Endothelial cell of umbilical vein (primary cell): ENCODE measurements at places on chromosomes 11 and 22.

DNA sequence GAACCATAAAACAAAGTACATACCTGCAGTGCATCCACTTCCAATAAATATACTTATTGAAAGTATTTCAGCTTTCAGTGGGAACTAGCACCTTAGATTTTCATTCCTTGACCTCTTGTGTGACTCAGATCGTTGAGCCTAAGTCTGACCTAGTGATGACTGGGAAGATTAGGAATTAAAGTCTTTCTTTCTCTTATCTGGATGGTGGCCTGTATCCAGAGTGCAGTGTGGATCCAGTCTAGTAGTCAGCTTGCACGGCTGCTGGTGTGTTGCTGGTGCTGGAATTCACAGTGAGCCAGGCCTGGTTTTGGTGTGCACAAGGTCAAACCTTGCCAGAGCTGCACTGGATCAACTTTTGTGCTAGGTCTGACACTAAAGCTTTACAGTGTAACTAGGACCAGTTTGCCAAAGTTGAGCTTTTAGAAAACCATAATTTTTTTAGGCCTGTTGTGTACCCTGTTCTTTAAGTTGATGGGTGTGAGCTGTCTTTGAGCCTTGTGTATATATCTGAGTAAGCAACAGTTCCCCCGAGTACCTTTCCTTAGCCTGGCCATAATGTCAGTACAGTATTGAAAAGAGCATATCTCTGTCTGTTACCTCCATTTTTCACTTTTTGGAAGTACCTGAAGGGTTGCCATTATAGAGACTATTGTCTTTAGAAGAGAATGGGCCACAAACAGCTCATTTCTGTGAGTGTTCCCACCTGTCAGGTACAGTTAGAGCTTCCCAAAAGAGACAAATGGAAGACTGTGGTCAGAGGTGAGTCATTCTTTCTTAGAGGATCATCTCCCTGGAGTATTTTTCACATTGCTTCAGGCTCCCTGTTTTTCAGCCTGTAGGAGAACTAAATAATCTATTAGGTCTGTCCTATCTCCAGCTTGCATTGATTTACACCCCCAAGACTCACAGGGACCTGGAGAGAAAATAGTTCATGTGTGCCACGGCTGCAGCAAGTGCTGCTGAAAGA, 89.8 kb downstream of the ALX4 start:
- no peak for DNase-seq

- DNase-seq = peak; percentile 15
Measured at GRCh38 chr22:20758688-20759087, 15.2 kb upstream of the SERPIND1 start.

- DNase-seq = peak; percentile 96
Measured at GRCh38 chr11:10307400-10308200, 2.7 kb downstream of the ADM start.

DNA sequence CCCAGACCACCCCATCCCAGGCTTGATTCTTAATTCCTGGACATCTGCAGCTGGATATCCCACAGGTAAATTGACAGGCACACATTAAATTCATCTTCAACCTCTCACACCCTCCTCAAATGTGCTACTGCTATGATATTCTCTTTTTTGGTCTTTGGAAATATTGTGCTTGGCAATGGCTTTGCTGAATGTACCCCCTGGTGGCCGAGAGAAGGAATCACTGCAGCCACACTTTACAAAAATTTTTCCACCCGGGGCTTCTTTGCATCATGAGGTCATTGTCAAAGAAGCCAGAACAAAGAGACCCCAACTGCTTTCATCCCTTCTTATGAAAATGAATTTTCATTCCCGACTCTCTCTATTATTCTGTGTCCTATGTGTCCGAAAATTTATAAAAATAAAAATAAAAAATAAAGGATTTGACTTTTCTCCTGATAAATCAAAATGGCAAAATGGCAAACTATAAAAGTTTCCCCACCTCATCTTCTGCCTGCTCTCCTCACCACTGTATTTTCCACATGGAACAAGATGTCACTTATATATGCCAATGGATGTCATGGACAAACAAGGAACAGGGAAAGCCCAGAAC, 15.0 kb upstream of the CYB5R2 start:
- DNase-seq = peak; percentile 36
